Pancreas (tissue), 10 donors: ENCODE measurements at places on chromosomes 3 and 15. TPM values are rescaled to one million over a fixed set of nuclear protein-coding genes. Genes with fewer than 3 reads are reported as not detected.

HCN4 gene
- total RNA-seq, result 1.1 TPM

RNU5B-1 gene
- not detected for total RNA-seq

SLC9C1 gene
- not detected for total RNA-seq

TTLL13 gene
- total RNA-seq, result 0.39 TPM

SAMD7 gene
- total RNA-seq, result not detected

CGNL1 gene
- 21.3 TPM for total RNA-seq

BCHE gene
- total RNA-seq, result 0.09 TPM

ITIH1 gene
- total RNA-seq, result not detected

FAM107A gene
- total RNA-seq, result 6.8 TPM

UNC45A gene
- 50.7 TPM for total RNA-seq

OCA2 gene
- total RNA-seq, result not detected

ANKDD1A gene
- total RNA-seq, result 3.2 TPM

EEFSEC gene
- total RNA-seq, result 5.9 TPM

RBP2 gene
- total RNA-seq, result not detected

MOBP gene
- not detected for total RNA-seq

MCTP2 gene
- 14.5 TPM for total RNA-seq

DNA sequence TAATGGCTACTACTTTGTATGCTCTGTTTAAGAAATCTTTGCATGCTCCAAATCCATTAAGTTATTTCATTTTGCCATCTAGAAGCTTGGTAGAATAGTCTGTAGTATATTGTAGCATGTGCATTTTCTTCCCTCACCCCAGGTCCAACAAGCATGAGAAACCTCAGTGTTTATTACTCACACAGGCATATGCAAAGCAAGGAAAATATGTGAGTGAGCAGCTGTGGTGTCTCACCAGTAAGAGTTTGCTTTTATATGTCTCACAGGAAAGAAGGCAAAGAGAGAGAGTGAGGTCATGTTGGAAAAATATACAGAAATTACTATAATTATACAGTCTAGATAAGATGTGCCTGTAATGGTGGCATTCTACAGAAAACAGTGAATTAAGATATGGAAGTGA is 312.5 kb downstream of the C3orf38 start:
- DNase-seq, result no peak

- no peak for DNase-seq
These were observed 11.7 kb upstream of the PDCD6IP start for GRCh38 chr3:33786565-33787327.

DNA sequence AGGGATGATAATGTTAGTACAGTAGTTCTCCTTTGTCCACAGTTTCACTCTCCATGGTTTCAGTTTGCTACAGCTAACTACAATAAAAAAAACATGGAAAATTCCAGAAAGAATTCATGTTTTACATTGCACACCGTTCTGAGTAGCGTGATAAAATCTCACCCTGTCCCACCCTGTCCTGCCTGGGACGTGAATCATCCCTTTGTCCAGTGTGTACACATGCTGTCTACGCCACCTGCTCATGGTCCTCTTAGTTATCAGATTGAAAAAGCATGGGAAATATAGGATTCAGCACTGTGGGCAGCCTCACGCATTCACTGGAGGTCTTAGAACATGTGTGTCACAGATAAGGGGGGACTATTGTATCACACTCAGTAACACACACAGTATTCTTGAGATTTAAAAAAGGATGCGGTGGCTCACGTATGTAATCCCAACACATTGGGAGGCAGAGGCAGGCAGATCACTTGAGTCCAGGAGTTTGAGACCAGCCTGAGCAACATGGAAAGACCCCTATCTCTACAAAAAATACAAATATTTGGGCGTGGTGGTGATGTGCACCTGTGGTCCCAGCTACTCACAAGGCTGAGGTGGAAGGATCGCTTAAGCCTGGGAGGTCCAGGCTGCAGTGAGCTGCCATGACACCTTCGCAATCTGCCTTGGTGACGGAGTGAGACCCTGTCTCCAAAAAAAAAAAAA is 8.7 kb upstream of the FLNB start:
- no peak for DNase-seq

- DNase-seq, result no peak
These were observed 70.2 kb upstream of the PIK3R4 start for GRCh38 chr3:130816561-130817445.

- no peak for DNase-seq
These were observed 369.3 kb upstream of the TRIM42 start for GRCh38 chr3:140308535-140308934.

GRCh38 chr15:78789615-78790014 is 21.6 kb downstream of the ADAMTS7 start:
- peak; percentile 43 for DNase-seq

GRCh38 chr3:156664011-156664830 is 10.2 kb upstream of the TIPARP start:
- no peak for DNase-seq

GRCh38 chr3:131630097-131630496 is 127.3 kb upstream of the MRPL3 start:
- DNase-seq, result no peak

DNA sequence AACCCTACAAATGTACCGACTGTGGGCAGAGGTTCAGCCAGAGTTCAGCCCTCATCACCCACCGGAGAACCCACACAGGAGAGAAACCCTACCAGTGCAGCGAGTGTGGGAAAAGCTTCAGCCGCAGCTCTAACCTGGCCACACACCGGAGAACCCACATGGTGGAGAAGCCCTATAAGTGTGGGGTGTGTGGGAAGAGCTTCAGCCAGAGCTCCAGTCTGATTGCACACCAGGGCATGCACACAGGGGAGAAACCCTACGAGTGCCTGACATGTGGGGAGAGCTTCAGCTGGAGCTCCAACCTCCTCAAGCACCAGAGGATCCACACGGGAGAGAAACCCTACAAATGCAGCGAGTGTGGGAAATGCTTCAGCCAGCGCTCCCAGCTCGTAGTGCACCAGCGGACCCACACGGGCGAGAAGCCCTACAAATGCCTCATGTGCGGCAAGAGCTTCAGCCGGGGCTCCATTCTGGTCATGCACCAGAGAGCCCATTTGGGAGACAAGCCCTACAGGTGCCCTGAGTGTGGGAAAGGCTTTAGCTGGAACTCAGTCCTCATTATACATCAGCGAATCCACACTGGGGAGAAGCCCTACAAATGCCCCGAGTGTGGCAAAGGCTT is 20.7 kb downstream of the ZSCAN2 start:
- no peak for DNase-seq

DNA sequence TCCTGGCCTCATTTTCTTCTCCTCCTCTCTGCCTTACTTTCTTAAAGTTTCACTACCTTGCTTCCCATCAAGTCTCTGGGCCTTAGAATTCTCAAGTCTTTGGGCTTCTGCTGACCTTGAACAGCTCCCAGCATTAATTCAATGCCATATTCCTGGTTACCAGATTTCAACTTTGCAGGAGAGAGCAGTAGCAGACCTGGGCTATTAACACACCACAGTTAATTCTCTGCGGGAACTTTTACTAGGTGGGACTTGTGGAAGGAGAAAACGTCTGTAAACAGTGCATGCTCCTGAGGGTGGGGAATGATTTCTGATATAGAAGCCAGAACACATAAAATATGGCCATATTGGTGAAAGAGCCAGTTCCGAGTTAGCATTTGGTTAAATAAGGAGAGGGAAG is 214.6 kb downstream of the MEIS2 start:
- DNase-seq, result no peak

DNA sequence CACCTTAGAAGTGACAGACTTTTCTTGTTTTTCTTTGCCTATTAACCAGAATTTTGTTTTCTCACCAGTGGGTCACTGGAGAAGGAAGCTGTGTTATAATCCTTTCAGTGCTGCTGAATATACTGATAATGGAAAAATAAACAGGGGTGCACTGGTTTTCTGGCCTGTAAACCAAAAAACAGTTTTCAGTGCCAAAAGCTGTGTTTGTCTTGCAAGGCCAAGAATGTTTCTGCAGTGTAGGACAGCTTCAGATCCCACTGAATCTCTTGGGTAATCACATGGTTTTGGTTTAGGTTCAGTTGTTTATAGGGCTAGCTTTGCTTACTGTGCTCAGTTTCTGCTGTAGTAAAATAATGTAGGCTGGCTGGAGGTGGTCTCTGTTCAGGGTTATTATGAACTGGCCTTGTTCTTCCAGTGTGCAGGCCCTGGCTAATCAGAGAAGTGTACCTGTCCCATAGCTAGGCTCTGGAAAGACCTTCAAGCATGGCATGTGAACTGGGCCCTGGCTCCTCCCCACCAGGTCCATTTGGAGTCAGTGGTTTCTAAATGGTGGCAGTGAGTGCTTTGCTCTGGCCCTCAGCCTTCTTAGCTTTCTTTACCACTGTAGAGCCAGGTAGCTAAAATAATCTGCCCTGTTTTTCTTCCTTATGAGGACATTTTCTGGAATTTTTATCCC is 18.7 kb downstream of the PDE8A start:
- DNase-seq, result no peak

GRCh38 chr15:48592221-48592731 is 53.2 kb downstream of the FBN1 start:
- no peak for DNase-seq

DNA sequence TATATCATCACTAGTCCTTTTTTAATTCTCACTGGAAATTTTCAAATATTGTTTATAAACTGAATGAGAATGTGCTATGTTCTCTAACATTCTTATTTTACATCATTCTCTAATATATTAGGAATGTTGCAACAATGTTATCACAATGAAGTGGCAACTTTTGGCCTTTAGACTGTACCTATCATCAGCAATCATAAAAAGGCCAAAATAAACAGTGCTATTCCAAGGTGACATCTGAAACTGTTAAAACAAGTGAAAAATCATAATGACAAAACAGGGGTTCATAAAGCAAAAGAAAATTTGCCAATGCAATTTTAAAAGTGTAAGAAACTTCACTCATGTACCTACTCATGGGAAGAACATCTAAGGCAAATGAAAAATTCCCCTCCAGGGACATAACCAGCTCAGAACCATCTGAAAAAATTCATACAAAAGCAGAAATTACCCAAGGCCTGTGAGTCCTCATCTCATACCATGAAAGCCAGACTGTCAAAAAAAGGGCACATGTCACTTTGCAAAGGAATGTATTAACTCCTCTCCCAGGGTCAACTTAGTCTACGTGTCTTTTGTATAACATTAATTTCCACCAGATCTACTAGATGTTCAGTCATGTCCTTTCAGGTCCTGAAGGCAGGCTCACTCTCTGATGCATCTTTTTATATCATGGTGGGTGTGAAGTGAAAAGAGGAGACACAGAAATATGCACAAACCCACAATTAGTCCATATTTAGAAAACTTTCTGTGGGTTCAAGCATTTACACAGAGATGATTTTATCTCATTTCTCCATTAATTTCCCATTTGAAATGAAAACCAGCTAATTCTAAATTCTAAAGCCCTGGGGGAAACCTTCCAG is 211.9 kb downstream of the CBLB start:
- DNase-seq, result no peak

GRCh38 chr3:71305231-71306206 is 278.0 kb downstream of the FOXP1 start:
- DNase-seq, result peak; percentile 67

- no peak for DNase-seq
These were observed 53.4 kb downstream of the TPRA1 start for GRCh38 chr3:127536830-127537812.

- no peak for DNase-seq
These were observed 680 bp downstream of the POC1A start for GRCh38 chr3:52153389-52154096.

DNA sequence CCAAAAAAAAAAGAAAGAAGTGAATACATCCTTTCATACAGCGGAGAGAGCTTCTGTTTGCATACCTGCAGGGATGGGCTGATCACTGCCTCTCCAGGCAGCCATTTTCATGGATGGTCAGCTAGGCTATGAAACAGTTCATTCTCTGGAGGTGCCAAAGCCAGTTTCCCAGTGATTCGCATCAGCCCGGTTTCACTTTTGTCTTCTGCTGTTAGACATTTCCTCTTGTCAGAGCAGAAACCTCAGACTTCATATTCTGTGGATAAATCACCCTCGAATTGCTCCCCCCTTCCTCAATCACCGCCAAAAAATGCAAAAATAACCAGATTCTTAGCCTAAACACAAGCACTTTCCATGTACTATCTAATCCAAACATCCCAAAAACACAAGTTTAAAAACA is 225.6 kb downstream of the ADAMTS9 start:
- DNase-seq, result no peak

GRCh38 chr3:133881939-133882825 is 13.5 kb downstream of the RAB6B start:
- DNase-seq, result no peak

DNA sequence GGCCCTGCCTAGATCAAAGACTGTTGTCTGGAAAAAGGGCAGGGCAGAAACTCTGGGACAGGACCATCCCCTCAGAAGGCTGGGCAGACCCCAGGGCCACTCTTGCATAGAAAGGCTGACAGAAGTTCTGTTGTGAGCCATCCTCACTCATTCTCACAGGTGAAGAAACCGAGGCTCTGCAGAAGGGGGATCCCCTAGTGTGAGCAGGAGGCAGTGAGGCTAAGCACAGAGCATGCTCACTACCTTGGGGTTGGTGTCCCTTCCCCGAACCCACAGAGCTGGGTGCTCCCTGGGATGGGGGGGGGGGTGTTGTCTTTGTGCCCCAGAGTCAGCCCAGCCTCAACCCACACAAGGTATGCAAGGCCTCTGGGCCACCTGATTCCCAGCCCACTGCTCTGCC is 50.9 kb upstream of the TMEM115 start:
- no peak for DNase-seq

- no peak for DNase-seq
These were observed 182.8 kb upstream of the NR2E3 start for GRCh38 chr15:71627604-71628003.

GRCh38 chr3:107250221-107250620 is 127.0 kb upstream of the CCDC54 start:
- DNase-seq, result no peak
